ENCODE measurements at places on chromosomes 6 and 20. TPM values are rescaled to one million over a fixed set of nuclear protein-coding genes. Genes with fewer than 3 reads are reported as not detected.

GRCh38 chr6:13807696-13808095, 6.7 kb downstream of the MCUR1 start:
- DNase-seq, result no peak
- peaks cover 23% of the 10 kb centered on the region for H3K36me3 ChIP-seq
- peaks cover 18% of the 10 kb centered on the region for H3K4me1 ChIP-seq

- no peaks in the 10 kb centered on the region for H3K36me3 ChIP-seq
- H3K4me1 ChIP-seq, result no peaks in the 10 kb centered on the region
- DNase-seq, result no peak
Observed at GRCh38 chr20:21019468-21019813, 86.7 kb downstream of the LINC00237 start.

DNA sequence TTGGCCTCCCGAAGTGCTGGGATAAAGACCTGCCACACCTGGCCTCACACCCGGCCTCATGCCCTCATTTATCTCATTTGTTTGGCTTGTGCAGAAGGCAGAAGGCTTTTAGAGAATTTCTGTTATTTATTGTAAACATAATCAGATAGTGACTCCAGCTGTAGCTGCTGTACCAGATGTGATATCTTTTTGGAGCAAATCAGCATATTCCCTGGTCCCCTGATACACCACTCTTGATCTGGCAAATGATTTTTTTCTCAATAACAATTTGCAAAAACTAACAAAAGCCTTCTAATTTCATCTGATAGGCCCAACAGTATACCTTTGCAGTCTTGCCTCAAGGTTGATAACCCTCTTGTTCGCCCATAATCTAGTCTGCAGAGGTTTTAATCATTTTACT, 26.5 kb upstream of the TULP1 start:
- no peak overlapping the region for H3K4me3 ChIP-seq
- DNase-seq, result no peak
- H3K27me3 ChIP-seq, result peaks cover 11% of the 10 kb centered on the region
- H3K4me1 ChIP-seq, result peaks cover 5% of the 10 kb centered on the region
- H3K36me3 ChIP-seq, result peaks cover 2% of the 10 kb centered on the region
- no peak overlapping the region for H3K27ac ChIP-seq

- no peak overlapping the region for H3K27ac ChIP-seq
- no peaks in the 10 kb centered on the region for H3K36me3 ChIP-seq
- peaks cover 14% of the 10 kb centered on the region for H3K27me3 ChIP-seq
- no peak overlapping the region for H3K4me3 ChIP-seq
Observed at GRCh38 chr20:1871807-1872458, 23.3 kb upstream of the SIRPA start.

GRCh38 chr6:20148433-20148832, 63.8 kb downstream of the MBOAT1 start:
- H3K4me1 ChIP-seq, result no peaks in the 10 kb centered on the region
- H3K4me3 ChIP-seq, result no peak overlapping the region
- H3K27me3 ChIP-seq, result no peaks in the 10 kb centered on the region
- no peak for DNase-seq

NOL4L gene
- total RNA-seq, result 30.5 TPM

GRCh38 chr6:20458027-20458894, 56.6 kb downstream of the E2F3 start:
- peaks cover 6% of the 10 kb centered on the region for H3K36me3 ChIP-seq
- H3K27ac ChIP-seq, result no peak overlapping the region
- H3K4me1 ChIP-seq, result peaks cover 15% of the 10 kb centered on the region
- no peak for DNase-seq

GRCh38 chr6:131867744-131868143, 59.9 kb downstream of the ENPP1 start:
- H3K4me1 ChIP-seq, result peaks cover 21% of the 10 kb centered on the region
- H3K27ac ChIP-seq, result no peak overlapping the region
- H3K36me3 ChIP-seq, result peaks cover 17% of the 10 kb centered on the region
- no peaks in the 10 kb centered on the region for H3K27me3 ChIP-seq
- DNase-seq, result no peak

DNA sequence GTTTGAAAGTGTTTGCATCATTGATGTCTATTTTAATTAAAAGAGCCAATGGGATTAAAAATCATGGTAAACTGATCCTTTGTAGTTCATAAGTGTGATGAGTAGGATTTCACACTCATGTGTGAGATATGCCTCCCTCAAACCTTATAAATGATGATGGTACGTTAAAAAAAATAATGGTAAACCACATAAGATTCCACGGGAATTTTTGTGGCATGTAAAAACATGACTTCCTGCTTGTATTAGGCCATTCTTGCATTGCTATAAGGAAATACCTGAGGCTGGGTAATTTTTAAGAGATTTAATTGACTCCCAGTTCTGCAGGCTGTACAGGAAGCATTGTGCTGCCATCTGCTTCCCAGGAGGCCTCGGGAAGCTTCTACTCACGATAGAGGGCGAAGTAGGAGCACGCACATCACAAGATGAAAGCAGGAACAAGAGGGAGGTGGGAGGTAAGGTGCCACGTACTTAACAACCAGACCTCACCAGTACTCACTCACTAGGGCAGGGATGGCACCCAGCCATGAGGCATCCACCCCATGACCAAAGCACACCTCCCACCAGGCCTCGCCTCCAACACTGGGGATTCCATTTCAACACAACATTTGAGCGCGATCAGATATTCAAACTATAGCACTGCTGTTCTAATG, 187.6 kb upstream of the QKI start:
- no peak overlapping the region for H3K27ac ChIP-seq
- no peak overlapping the region for H3K4me3 ChIP-seq
- no peaks in the 10 kb centered on the region for H3K36me3 ChIP-seq
- H3K4me1 ChIP-seq, result peaks cover 4% of the 10 kb centered on the region
- DNase-seq, result no peak

BTN2A1 gene
- total RNA-seq, result 27.0 TPM
